ENCODE measurements at places on chromosomes 4 and X.

- no peak for DNase-seq
Observed at GRCh38 chr4:136713140-136713539, 819.2 kb downstream of the PCDH18 start.

DNA sequence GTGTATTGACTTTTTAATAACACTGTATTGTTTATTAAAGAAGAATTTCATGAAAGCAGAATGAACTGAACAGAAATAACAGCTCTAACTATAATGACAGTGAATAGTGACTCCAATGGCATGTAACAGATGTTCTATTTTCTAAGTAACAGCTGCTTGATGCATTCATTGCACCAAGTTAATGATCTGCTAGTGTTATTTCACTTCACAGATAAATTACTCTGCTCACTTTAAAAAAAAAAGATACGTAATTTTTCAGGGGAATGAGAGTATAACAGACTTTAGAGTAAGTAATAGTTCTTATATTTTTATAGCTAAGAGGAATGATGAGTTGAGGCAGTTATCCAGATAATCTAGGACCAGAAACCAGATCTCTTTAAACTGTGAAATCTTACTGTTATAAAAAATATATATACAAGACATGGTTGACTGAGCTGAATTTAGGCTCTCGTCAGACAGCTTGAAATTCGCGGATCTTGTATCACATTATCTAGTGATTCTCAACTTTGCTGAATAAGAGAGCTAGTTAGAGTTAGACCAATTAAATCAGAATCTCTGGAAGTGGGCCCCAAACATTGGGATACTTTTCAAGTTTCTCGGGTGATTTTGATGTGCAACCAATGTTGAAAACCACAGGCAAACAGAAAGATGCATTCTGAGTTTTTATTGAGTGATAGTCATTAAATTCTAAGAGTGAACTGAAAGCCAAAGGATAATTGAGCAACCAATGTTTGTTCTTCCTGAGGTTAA, 840.7 kb downstream of the DMD start:
- no peak for DNase-seq

- DNase-seq, result no peak
Observed at GRCh38 chr4:13990596-13991589, 363.4 kb upstream of the BOD1L1 start.

- DNase-seq, result no peak
Observed at GRCh38 chr4:23097251-23097650, 404.5 kb downstream of the GBA3 start.

GRCh38 chrX:78747489-78747888, at the start of gene LPAR4:
TSS of gene LPAR4 (plus strand) at chrX:78747720. CDS start at chrX:78754870, 7,150 bp downstream.
- no peak for DNase-seq

DNA sequence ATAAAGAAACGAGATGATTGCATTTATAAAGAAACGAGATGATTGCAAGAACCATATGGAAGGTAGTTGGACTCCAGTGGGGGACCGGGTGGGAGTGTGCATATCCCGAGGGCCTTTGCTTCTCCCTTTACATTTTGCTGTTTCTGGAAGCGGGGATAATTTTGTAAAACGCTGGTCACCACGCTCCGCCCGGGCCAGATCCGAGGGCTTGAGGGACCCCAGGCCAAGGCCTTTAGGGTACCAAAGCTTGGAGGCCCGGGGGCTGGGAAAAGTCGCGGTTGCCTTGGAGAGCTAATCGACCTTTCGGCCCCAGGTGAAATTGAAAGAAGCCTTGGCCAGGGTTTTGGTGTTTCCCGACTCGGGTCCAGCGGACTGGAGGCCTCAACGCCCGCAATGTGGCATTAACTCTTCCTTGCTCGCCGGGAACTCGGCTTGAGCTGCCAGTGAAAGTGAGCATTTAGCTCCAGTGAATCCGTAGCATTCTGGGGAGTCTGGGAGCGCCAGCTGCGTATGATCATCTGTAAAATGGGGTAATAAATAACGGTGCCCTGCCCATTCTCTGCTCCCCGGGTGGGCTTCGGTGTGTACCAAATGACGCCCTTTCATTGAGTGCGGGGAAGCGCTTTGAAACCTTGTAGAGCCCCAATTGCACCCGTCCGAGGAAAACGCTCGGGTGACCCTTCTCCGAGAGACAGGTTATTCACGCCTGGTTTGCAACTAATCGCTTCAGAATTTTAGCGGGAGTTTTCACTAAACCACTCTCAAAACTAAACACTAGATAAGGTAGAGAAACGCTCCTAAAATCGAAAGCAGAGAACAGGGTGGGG, 4.5 kb downstream of the NKX3-2 start:
- no peak for DNase-seq

DNA sequence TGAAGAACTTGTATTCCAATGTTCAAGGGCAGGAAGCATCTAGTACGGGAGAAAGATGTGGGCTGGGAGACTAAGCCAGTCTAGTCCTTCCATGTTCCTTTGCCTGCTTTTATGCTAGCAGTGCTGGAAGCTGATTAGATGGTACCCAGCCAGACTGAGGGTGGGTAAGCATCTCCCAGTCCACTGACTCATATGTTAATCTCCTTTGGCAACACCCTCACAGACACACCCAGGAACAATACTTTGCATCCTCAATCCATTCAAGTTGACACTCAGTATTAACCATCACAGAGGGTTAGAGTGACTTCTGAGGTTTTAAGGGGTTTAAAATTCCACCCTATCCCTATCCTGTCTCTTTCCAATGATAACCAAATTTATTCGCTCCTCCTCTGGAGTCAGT, 6.5 kb downstream of the HMGN5 start:
- DNase-seq, result no peak

- no peak for DNase-seq
Observed at GRCh38 chrX:110060846-110061537, 58.1 kb downstream of the TMEM164 start.

DNA sequence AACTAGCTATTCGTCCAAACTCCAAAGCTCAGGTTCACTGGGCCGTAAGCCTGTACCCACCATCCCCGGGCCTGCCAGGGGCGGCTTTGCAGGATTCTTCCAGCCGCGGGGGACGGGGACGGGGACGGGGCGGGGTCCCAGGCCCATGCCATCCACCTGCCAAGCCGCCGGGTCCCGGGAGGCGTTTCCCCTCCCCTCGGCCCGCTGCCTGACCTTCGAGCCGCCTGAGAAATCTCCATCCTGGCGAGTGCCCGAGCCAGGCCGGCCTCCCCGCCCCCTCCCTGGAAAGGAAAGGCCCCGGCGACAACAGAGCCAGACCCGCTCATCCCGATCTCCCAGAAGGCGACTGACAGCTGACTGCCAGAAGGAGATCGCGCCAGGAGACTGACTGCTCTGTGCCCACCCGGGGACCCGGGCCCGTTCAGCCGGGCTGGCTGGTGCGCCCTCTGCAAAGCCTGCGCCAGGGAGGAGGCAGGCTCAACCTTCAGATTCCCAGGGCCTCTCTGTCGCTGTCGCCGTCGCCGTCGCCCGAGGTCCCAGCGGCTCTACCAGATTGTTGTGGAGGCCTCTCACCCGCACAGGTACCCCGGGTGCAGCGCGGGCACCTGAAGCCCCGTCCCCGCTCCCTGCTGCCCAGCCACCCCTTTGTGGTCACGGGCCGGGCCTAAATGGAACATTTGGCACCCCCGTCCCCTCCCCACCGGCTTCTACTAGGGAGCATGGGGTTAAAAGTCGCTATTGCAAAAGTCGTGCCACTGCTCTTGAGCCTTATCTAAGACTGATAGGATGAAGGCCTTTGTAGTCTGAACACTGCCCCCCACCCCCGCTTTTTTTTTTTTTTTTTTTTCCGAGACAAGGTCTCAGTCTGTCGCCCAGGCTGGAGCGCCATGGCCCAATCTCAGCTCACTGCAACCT, at the start of gene RGN:
RGN (plus strand) TSS at position 315 of the 915 bp plus-strand sequence. CDS start 2,702 bp downstream, outside the sequence.
- no peak for DNase-seq

- DNase-seq, result no peak
Observed at GRCh38 chr4:53617101-53617680, 25.9 kb upstream of the LNX1 start.

GRCh38 chr4:165780735-165781134, 92.3 kb upstream of the TLL1 start:
- DNase-seq, result no peak

GRCh38 chr4:165325732-165326512, 1.5 kb upstream of the MSMO1 start:
- DNase-seq, result no peak

All from ascending aorta (tissue), 2 donors.